ENCODE measurements at places on chromosomes 1 and 21.

DNA sequence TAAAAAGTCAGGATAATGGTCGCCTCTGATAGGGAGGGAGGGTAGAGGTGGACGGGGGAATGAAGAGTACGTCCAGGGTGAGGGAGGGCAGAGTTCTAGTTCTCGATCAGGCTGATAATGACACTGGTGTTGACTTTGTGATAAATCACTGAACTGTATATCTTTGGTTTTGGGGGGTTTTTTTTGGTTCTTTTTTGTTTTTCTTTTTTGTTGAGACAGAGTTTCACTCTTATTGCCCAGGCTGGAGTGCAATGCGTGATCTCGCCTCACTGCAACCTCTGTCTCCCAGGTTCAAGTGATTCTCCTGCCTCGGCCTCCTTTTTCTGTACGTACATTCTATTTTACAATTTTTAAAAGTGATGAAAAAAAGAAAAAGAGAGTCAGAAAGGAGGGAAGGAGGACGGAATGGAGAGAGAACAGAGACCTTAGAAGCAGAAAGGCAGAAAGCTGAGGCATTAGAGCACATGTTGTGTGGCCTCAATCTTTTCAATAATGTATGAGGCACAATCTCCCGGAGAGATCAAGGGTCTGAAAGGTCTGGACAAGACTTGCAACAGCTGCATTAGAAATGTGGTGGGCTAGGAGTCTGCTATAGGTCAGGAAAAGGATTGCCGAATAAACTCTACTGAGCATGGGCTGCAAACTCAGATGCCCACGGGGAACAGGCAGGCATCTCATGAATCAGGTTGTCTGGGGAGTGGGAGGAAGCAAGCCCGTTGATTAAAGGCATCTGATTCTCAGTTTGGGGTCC lies 174.8 kb downstream of the TOMM20 start:
- DNase-seq, result no peak

DNA sequence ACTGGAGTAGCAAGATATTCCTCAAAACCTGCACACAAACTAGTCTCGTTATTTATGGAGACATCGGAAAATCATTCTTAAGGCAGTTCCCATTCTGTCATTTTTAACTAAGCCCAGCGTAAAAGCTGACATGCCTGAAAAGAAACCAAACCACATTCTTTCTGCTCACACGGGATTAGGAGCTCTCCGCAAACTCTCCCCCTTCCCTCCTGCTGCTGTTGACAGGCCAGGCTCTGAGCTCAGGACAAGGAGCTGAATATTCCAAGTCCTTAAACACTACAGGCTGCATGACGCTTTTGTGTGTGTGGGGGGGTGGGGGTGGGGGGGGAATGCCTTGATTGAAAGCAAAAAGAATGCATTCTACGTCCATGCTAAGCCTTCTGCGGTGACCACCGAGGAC lies 5.2 kb downstream of the OLIG1 start:
- DNase-seq, result no peak

DNA sequence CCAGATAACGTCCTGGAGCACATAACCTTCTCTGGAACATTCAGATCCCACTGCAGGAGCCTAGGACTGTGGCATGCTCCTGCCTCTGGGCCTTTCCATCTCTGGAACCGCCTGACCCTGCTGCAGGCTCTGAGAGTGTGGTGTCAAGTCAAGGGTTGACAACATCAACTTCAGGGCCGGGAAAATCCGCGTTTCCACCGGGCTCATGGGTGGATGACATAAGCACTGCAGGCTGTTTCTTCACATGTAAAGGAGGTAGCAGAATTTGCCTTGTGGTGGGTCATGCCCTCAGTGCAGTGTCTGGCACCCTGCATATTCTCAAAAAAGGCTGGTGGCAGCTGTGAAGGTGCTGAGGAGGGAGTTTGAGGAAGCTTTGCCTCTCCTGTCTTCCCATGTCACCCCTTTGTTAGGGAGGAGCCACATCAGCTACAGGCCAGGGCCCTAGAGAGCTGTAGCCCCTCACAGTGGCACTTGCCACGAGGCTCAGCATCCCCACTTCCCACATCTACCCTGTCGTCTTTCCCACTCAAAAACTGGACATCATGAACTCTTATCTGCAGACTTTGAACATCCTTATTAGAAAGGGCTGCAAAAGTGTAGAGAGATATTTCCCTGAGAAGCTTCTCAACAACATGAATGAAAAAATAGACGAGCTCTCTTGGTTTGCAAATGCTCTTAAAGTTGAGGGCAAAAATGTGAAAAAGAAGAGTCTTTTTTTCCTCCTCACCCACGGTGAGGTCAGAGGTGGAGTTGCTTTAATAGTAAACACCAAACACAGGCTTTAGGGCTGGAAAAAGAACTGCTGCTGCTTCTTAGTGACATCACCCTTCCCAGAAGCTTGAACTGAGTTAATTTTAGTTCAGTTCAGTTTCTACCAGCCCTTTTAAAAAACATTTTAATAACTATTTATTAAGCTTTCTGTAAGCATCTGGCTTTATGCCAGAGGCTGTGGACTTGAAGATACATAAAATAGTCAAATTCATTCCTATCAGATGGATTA lies 121.3 kb downstream of the HUNK start:
- no peak for DNase-seq

GRCh38 chr21:32096411-32096810 lies 182.4 kb downstream of the MIS18A start:
- no peak for DNase-seq

DNA sequence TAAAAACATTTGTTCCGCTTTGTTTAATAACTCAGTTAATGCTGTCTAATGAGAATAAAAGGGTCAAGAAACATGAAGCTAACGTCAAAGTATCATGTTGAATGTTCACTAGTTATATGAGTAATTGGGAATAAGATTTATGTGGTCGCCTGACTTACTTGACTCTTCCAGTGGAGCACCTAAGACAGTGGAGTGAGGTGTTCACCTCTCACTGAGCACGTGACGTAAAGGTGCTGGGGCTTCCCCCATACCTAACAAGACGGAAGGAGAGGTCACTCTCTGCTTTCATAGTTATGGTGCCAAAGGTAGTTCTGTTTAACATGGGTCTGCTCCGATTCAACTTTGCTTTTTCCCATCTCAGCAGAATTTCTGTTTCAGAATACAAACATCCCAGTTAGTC lies 686 bp downstream of the KMO start:
- no peak for DNase-seq

- no peak for DNase-seq
Measured at GRCh38 chr21:18937337-18937736, 533.8 kb upstream of the TMPRSS15 start.

- no peak for DNase-seq
Measured at GRCh38 chr1:229158341-229158921, 112.5 kb upstream of the RAB4A start.

GRCh38 chr1:172112576-172112975 lies 271.3 kb downstream of the DNM3 start:
- no peak for DNase-seq

DNA sequence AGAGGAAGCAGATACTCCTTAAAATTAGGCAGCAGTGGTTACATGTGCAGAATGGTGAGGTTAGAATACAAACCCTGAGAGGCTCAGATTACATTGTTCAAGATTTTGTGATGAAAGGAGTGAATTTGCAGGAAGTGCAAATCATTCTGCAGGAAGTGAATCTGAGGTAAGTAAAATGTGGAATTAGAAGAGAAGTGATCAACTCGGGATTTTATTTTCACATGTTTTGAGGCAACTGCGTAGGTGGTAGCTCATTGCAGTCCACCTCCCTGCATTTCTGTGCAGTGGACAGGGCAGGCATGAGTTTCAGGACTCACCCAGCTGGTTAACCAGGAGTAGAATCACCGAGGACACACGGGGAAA lies 2.1 kb upstream of the PLA2G2C start:
- DNase-seq, result no peak

DNA sequence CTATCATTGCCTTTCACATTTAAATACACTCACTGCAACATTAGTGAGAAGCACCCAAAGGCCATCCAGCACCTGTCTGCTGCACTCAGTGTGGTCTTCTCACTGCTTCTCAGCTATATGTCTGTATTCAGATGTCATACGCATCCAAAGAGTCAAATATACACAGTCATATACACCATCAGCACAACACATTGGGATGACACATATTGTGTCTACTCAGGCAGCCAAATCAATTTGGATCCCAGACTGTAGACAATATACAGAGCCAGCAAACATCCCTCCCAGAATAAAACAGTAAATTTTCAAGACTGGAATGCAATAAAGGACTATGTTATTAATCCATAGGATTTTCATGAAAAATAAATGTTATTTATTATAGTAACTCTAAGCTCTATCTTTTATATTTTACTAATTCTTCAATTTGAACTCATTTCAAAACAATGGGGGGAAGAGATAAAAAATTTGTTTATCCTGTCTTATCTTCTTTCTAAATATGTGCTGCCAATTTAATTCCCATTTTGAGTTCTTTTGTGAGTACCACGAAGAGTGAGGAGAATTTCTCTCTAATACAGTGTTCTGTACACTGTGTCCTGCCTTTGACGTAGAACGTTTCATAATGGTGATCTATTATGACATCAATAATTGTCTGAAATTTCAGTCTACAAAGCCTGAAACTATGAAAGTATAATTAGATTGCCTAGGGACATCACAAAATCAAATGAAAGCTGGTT lies 602.2 kb upstream of the CXADR start:
- DNase-seq, result no peak

- peak; percentile 48 for DNase-seq
Measured at GRCh38 chr1:11730429-11730891, 5.5 kb upstream of the AGTRAP start.

GRCh38 chr1:46562498-46562897 lies 11.1 kb upstream of the KNCN start:
- no peak for DNase-seq
